Ascending aorta (tissue), 2 donors: ENCODE measurements at places on chromosomes 5 and 9.

GRCh38 chr5:8333977-8334376 is 465.0 kb downstream of the MTRR start:
- DNase-seq = no peak

- no peak for DNase-seq
Observed at GRCh38 chr5:125026867-125027731, 280.7 kb upstream of the ZNF608 start.

- peak; percentile 91 for DNase-seq
Observed at GRCh38 chr5:147417135-147417813, 92.6 kb downstream of the DPYSL3 start.

GRCh38 chr5:41275813-41276512 is 62.6 kb upstream of the C6 start:
- DNase-seq = no peak

DNA sequence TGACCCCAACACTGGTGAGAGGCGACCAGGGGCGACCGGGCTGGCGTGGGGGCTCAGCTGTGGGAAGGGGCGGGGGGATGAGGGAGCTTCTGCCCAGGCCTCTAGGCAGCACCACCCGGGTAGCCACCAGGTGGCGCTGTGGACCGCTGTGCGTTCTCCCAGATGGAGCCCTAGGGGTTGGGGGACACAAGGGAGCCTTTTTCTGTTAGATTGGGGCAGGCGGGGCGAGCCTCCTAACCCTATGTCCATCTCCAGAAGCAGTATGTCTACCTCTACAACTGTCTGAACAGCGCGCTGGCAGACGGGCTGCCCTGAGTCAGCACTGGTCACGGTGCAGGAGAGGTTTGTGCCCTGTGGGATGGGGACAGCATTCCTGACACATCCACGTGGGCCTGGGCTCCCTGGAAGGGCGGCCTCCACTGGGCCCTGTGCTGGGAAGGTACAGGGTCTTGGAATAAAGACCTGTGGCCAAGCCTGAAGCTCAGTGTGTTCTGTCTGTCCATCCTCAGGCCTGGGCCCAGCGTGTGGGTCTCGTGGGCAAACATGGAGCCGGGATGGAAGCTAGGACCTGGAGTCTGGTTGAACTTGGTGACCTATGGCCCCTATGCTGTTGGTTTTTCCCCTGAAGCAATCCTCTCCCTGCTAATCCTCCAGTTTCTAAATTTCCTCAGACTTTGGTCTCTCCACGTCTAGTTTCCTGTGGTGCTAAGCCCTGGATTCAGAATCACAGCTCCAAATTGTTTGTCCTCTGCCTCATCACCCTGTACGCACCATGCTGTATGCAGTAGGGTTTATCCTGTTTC is 23.1 kb upstream of the SPTLC1 start:
- peak; percentile 79 for DNase-seq
